Glutamatergic neuron (in vitro differentiated cells): ENCODE measurements at places on chromosomes 11 and 22.

DNA sequence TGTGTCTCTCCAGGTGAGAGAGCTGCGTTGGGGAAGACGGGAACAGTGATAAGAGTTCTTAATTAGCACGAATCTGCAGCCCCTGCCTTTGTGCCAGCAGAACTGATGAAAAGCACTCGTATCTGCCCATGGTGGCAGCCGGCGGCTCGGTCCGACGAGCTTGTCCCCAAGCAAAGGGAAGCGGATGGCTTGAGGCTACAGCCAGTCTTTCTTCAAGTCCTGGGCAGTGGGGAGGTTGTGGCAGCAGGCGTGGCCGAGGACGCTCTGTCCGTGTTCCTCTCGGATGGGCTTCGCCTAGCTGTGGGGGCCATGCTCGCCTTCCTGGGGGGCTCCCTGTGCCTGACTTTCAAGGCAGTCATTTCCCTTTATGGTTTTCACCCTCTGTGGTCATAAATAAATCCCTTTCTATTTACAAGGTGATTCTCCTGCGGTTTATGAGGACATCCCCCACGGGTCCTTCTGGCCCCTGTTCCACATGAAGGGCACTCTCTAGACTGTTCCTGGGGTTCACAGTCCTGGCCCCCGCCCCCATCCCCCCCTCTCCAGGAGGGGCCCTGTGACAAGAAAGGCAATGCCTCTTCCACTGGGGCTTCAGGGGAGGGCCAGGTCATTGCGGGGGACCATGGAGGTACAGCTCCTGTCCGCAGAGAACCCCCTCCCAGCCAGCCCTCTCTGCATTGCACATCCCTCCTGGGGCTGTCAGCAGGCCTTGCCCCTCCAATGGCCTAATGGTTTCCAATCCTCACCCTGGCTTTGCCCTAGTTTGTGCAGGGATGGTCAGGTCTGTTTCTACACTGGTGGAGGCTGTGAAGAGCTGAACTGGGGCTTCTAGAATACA is 1212.3 kb downstream of the BRD1 start:
- DNase-seq, result no peak

- DNase-seq, result peak; percentile 87
Measured at GRCh38 chr11:124920870-124921609, 2.0 kb downstream of the HEPN1 start.

- DNase-seq, result no peak
Measured at GRCh38 chr11:35174666-35175065, 35.7 kb downstream of the CD44 start.

DNA sequence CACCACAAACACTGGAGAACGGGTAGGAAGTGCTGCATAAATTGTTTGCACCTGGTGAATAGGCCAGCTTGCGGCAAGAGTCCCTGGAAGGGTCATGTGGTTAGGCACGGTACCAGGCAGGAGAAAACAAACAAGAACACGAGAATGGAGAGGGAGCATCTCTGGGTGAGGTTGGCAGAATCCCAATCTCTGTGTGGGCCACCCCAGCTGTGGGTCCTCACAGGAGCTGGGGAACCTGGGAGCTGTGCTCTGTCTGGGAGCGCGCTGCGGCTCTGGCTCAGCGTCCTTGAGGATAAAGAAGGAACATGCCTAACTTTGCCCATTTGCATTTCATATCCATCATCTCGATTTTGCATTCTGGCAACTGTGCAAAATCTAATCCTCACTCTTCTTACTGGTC is 46.1 kb upstream of the JAM3 start:
- DNase-seq, result no peak

- DNase-seq, result no peak
Measured at GRCh38 chr11:34655335-34656008, 34.6 kb downstream of the EHF start.

GRCh38 chr11:2534134-2534956 is 89.5 kb downstream of the KCNQ1 start:
- peak; percentile 21 for DNase-seq

DNA sequence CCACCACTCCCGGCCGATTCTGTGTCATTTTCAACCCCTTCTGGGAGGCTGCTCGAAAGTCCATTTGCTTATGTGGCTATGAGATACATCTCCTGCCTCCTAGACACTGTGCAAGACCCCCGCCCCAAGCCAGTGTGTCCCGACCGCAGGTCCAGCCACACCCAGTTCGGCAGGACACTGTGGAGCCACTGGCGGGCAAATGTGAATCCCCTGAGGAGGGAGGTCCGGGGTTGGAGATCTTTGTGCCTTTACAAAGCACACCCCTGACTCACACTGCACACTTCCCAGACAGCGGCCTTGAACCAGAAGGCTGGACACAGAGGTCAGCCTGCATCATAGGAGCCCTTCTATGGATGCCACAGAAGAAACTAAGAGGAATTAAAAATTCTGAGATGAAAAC is 17.4 kb downstream of the FXYD6 start:
- DNase-seq, result no peak

- DNase-seq, result peak; percentile 80
Measured at GRCh38 chr11:35943713-35944502, at the start of gene LDLRAD3. Gene LDLRAD3 (plus strand): TSS chr11:35944062. CDS start chr11:35944099, 37 bp downstream.

- DNase-seq, result no peak
Measured at GRCh38 chr11:12785901-12786300, 111.7 kb downstream of the TEAD1 start.

- DNase-seq, result peak; percentile 27
Measured at GRCh38 chr11:101126551-101127196, 2.9 kb downstream of the PGR start.

DNA sequence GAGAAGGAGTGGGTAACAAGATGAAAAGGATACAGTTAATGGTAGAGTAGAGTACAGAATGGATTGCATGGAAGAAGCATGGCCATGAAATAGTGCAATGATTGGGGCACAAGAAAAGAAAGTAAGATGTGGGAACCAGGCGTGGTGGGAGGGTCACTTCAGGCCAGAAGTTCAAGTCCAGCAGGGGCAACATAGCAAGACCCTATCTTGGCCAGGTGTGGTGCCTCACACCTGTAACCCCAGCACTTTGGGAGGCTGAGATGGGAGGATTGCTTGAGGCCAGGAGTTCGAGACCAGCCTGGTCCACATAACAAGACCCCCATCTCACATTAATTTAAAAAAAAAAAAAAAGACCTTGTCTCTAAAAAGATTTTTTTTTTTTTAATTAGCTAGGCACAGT is 1.4 kb upstream of the C11orf52 start:
- DNase-seq, result no peak

GRCh38 chr11:19604679-19605375 is 107.8 kb upstream of the NAV2 start:
- DNase-seq, result no peak

GRCh38 chr22:32144496-32145274 is 14.4 kb downstream of the C22orf42 start:
- DNase-seq, result no peak

GRCh38 chr11:119783466-119784400 is 54.7 kb upstream of the NECTIN1 start:
- DNase-seq, result no peak

DNA sequence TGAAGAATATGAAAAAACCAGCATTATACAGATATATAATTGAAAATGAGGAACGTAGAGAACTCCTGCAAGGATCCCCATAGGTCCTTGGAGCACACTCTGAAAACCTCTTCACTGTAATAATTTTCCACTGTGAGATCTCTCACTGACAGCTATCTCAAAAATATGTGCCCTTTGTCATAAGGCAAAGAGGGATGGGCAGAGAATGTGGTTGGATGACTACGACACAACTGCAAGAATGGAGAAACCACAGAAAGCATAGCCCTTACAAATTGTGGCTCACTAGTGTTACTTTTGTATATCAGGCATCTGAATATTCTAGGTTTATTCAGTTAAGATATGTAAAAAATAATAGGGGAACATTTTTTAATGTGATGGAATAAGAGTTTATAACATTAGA is 7.9 kb upstream of the CTSC start:
- DNase-seq, result no peak

- DNase-seq, result no peak
Measured at GRCh38 chr11:12444601-12445000, 67.2 kb downstream of the PARVA start.

- DNase-seq, result no peak
Measured at GRCh38 chr11:17547051-17547577, at the start of gene OTOG. Gene OTOG (plus strand): TSS chr11:17547259. CDS start chr11:17547373, 114 bp downstream.

- no peak for DNase-seq
Measured at GRCh38 chr22:44955102-44955501, 54.7 kb downstream of the PHF21B start.

DNA sequence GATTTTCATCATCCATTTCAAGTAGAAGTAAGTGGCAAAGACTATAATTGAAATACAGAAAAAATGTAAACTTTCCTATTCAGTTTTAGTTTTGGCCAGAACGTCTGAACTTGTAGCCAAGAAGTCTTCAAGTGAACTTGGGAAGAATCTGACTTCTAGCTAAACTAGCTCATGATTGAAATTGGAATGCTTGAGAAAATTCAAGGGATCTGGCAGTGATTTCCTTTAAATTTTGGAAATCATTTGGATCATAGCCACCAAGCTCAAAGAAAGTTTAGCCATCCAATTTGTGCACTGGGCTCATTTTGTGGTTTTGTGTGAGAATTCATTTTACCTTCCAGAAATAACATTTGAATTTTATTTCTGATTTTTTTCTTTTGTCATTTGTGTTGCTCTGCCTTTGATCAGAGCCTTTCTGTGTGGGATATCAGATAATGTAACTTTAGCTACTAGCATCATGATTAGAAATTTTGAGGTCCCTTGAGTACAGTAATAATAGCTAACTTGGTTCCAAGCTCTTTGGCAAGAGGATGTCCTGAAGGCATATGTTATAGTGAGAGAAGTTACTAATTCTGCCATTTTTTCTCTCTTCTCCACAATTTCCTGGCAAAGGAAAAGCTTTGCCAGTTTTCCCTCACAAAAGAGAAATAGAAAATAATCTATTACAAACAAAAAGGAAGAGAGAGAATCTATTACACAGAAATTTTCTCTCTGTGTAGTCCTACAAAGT is 2123.7 kb upstream of the RAG2 start:
- DNase-seq, result no peak

DNA sequence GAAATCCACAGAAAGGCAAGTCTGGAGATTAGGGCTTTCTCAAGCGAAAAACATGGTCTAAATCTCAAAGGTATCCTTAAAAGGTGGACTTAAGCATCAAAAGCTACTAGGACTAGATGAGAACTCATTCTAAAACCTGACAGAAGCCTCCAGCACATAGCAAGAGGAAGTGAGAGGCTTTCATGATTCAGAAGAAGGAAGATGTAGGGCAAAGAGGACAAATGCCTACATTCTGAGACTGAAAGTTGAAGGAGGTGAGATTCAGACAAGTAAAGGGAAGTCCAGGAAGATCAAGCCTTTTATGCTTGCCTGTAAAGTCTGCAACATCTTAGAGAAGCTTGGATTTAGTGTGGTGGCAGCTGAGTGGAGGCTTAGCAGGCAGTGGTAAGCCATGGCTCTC is 98.9 kb downstream of the PGR start:
- DNase-seq, result no peak

- no peak for DNase-seq
Measured at GRCh38 chr11:106202935-106203620, 125.6 kb downstream of the AASDHPPT start.

GRCh38 chr11:69297787-69298266 is 3.9 kb downstream of the MYEOV start:
- DNase-seq, result no peak

DNA sequence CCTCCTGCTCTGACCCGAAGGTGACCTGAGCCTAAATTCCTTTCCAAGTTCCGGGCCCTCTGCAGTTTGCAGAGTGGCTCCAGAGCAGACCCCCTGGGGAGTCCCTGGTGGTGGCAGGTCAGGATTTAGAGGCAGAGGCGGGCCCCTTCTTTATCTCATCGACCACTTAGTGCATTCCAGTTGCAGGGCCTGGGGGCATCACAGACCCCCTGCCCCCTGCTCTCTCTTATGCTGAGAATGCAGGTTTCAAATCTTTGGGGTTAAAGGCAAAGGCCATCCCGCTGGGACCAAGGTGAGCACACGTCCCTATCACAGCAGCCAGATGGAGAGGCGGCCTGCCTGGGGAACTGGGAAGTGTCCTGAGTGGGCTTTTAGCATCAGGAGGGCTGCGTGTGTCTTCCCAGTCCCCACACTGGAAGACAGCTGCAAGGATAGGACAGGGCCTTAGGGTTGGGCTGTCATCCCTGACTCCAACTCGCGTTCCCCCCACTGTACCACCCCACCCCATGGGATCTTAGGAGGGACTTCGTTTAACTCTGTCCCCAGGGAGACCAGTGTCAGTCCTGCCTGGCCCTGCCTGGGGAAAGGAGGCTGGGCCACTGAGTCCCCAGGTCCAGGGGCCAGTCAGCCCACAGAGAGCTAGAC is 11.3 kb downstream of the DERL3 start:
- DNase-seq, result no peak

DNA sequence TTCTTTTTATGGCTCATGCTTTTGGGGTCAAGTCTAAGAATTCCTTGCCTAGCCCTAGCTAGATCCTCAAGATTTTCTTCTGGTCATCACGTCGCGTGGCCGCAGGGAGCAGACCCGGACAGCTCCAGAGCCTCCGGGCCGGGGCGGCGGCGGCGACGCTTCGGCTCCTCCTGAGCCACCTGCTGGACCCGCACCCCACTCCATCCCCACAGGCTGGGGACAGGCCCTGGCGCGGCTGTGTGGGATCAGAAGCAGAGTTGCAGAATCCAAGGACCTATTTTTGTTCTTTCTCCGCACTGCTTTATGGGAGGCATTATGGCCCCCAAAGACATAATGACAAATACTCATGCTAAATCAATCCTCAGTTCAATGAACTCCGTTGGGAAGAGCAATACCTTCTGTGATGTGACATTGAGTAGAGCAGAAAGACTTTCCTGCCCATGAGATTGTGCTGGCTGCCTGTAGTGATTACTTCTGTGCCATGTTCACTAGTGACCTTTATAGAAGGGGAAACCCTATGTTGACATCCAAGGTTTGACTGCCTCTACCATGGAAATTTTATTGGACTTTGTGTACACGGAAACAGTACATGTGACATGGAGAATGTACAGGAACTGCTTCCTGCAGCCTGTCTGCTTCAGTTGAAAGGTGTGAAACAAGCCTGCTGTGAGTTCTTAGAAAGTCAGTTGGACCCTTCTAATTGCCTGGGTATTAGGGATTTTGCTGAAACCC is 12.4 kb upstream of the SCARF2 start:
- DNase-seq, result no peak

GRCh38 chr11:102172127-102172848 is 62.0 kb downstream of the YAP1 start:
- no peak for DNase-seq

DNA sequence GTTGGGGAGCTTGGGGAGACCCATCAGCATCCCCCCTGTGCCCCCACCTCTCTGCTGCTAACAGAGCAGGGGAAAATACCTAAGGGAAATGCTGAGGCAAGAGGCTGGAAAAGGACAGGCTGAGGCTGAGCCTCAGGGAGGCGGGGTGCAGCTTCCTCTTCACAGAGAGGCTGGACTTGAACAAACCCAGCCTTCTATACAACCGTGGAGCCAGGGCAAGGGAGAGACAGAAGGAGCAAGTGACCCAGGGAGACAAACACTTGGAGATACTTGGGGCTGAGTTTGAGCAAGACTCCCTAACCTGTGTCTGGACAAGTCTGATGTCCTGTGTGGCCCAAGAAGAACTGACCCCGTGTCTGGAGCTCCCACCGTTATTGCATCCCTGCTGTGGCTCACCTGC is at the start of gene SLCO2B1:
Gene SLCO2B1 (plus strand): TSS at position 229 of the 400 bp plus-strand sequence. CDS start 275 bp downstream, outside the sequence.
- no peak for DNase-seq

- no peak for DNase-seq
Measured at GRCh38 chr11:120877746-120878365, 146.0 kb upstream of the TBCEL start.
